Body of pancreas (tissue), 4 donors: ENCODE measurements at places on chromosomes 13 and 19.

GRCh38 chr19:11576227-11576626 lies 1.2 kb downstream of the ACP5 start:
- DNase-seq: no peak

- no peak for DNase-seq
These were observed 44.0 kb downstream of the MIPEP start for GRCh38 chr13:23845105-23845725.

- no peak for DNase-seq
These were observed 158.5 kb downstream of the SLITRK6 start for GRCh38 chr13:85640727-85641126.

DNA sequence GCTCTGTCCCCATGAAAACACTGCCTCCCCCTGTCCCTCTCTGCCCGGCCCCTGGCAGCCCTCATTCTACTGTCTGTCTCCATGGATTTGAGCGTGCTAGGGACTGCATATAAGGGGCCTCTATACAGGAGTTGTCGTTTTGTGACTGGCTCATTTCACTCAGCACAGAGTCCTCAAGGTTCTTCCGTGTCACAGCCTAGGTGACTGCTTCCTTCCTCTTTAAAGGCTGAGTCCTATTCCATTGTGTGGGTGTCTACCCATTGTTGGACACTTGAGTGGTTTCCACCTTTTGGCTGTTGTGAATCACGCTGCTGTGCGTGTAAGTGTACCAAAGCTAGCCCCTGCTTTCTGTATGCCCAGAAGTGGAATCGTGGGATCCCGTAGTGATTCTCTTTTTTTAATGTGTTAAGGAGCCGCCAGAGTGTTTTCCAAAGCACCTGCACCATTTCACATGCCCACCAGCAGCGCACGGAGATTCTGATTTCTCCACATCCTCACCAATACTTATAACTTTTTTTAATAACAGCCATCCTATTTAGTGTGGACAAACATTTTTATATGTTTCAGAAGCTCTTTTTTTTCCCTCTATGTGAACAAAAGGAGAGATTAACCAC lies 116.7 kb downstream of the COL4A2 start:
- DNase-seq: no peak

- no peak for DNase-seq
These were observed 1.1 kb downstream of the ZNF667 start for GRCh38 chr19:56476093-56476492.

GRCh38 chr13:93715866-93716265 lies 489.3 kb downstream of the GPC6 start:
- DNase-seq: no peak

- no peak for DNase-seq
These were observed 969 bp upstream of the POMP start for GRCh38 chr13:28657784-28658538.

- DNase-seq: no peak
These were observed 18.7 kb downstream of the MIPEP start for GRCh38 chr13:23870356-23871140.

GRCh38 chr19:42628411-42629140 lies 33.9 kb upstream of the CEACAM8 start:
- no peak for DNase-seq

GRCh38 chr19:56177564-56178243 lies 1.9 kb downstream of the GALP start:
- no peak for DNase-seq

- DNase-seq: no peak
These were observed 582.6 kb downstream of the SLITRK6 start for GRCh38 chr13:85216576-85216975.

DNA sequence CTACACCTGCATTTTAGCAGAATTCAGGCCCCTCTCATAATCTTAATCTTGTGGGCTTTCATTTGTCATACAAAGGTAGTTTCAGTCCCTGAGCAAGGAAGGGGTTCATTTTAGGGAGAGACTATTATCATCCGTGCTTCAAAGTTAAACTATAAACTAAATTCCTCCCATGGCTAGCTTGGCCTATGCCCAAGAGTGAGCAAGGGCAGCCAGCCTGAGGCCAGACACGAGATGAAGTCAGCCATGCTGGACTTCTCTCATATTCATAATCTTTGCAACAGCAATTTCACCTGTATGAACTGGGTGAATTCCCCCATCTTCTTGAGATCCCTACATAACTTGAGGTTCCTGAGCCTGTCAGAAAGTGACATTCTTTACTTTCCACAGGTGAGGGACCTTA lies 13.0 kb downstream of the ERICH4 start:
- no peak for DNase-seq

GRCh38 chr19:51564791-51565190 lies 6.3 kb upstream of the ZNF175 start:
- no peak for DNase-seq

DNA sequence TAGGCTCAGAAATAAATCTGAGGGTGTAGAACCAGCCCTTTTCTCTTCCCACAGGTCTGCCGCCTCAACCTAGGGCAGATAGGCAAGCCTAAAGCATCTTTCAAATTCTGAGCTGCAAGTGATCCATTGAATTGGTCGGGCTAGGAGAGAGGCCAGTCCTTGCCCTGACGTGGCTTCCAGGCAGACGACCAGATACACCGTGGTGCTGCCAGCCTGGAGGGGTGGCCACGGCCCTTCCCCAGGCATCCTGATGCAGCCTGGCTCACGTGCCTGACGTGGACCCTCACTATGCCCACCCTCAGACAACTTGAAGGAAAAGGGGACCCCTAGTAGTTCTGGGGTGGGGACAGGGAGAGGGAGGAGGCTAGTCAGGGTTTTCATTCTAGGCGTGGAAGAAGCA lies 859.3 kb upstream of the KLHL1 start:
- no peak for DNase-seq

- no peak for DNase-seq
These were observed 502.3 kb downstream of the FOXO1 start for GRCh38 chr13:40164133-40164532.

GRCh38 chr19:32063601-32064000 lies 281.8 kb upstream of the ZNF507 start:
- DNase-seq: no peak
